ENCODE measurements at places on chromosomes 11 and 22.
A peak's percentile ranks its signal among the peaks of the same experiment; 100 is the strongest.

DNA sequence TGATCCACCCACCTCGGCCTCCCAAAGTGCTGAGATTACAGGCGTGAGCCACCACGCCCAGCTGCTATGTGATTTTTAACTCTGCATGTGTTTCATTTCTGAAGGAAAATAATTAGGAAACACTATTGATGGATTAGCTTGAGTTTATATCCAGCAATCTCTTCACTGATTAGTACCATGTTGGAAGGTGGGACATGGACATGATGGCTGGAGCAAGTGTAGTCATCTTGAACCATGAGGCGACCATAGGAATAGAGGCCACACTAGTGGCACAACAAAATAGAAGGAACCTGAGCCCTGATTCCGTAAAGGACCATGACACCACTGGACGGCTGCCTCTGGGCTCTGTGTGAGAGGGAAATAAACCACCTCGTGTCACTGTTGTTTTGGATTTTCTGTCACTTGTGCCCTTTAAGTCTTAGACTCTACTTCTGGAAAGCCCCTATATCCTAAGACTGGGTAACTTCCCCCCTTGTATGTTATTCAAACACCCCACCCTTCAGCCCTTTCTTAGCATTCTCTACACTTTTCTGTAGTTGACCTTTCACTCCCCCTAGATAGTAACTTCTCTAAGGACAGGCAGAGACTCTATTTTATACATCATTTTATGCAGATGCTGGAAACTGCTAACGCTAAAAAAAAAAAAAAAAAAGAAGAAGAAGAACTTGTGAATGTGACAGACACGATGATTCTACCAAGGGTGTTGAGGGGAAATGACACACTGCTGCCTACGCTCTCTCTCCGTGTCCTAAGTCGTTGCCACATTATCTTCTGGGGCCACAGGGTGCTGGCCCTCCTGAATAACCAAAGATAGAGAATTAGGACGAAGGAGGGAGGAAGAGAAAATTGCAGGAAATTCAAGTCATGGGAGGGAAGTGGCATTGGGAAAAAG is 2.7 kb upstream of the VPS37C start:
- H3K4me1 ChIP-seq: peaks cover 33% of the 10 kb centered on the region
- H3K27me3 ChIP-seq: no peaks in the 10 kb centered on the region
- no peak for DNase-seq
- peak overlapping the region; percentile 3 for H3K27ac ChIP-seq

- no peak for DNase-seq
- H3K4me1 ChIP-seq: no peaks in the 10 kb centered on the region
- peaks cover 3% of the 10 kb centered on the region for H3K36me3 ChIP-seq
- H3K27ac ChIP-seq: no peak overlapping the region
- no peak overlapping the region for H3K4me3 ChIP-seq
Measured at GRCh38 chr11:26285608-26286007, 46.3 kb upstream of the ANO3 start.

DNA sequence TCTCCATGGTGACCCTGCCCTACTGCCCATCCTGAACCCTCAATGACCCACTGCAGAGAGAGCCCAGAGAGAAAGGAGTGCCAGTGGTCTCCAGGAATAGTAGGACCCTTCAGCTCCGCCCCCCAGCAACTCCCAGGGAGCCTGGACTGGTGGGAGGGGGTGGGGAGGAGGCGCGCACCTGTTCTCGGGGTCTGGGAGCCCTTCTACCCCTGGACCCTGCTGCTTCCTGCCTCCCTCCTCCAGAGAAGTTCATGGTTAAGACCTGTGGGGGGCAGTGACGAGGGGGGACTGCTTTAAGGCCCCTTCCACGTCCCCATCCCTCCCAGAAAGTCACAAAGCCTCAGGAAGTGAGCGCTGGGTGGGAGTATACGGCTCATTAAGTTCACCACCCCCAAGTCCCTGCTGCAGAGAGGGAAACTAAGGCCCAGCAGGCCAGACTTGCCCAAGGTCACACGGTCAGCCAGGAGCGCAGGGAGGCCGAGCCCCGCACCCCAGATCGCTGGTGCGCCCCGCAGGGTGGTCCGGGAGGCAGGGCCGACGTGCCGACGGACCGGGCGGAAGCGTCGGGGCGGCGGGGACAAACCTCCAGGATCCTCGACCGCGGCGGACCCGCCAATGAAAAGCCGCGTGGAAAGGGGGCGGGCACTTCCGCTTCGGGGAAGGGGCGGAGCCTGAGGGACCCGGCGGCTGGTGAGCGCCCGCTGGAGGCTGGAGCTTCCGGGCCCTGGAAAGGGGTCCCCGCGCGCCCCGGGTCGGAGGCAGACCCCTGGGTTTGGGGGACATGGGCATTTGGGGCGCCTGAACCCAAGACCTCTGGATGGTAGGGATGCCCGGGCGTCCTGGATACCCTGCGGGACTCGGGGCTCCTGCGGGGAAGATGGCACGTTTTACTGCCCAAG is at the start of the genes NUDT22 and TRPT1:
Gene NUDT22, plus strand, starts transcription at position 667 of the 899 bp plus-strand sequence. CDS start 379 bp downstream, outside the sequence.
Gene TRPT1, minus strand, starts transcription at position 579 of the 899 bp plus-strand sequence. Its CDS starts 326 bp downstream, at position 253.
- peak within 1 kb of the TSS; percentile 88 for H3K4me3 ChIP-seq
- H3K4me1 ChIP-seq: peaks cover 35% of the 10 kb centered on the region
- H3K36me3 ChIP-seq: peaks cover 23% of the 10 kb centered on the region
- peak within 1 kb of the TSS; percentile 91 for H3K27ac ChIP-seq

DNA sequence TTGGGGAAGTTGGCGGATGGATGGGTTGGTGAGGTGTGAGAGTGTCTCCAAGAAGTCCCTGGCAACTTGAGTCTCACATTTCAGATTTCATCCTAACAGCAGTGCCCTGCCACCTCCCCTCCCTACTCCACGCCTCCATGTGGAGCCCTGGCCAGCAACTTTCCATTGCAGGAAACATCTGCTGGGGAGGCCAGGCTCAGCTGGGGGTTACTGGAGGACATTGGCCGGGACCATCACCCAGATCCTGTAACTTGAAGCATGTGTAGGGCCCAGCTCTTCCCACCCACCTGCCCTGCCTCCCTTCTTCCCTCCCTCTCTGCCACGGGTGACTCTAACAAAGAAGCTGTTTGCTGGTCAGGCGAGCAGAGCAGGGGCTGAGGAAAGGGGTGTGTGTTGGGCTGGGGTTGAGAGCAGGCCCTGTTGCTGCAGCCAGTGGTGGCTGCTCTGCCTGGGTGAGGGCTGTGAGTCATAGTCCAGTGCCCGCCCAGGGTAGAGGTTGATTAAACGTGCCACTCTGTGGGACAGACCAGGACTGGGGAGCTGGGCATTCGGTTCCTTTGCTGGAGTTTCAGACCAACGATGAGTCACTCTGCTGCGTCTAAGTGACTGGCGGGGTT is 64.0 kb downstream of the SCN3B start:
- DNase-seq: no peak
- no peaks in the 10 kb centered on the region for H3K36me3 ChIP-seq
- H3K4me1 ChIP-seq: no peaks in the 10 kb centered on the region
- H3K27ac ChIP-seq: no peak overlapping the region
- no peaks in the 10 kb centered on the region for H3K27me3 ChIP-seq
- no peak overlapping the region for H3K4me3 ChIP-seq

DNA sequence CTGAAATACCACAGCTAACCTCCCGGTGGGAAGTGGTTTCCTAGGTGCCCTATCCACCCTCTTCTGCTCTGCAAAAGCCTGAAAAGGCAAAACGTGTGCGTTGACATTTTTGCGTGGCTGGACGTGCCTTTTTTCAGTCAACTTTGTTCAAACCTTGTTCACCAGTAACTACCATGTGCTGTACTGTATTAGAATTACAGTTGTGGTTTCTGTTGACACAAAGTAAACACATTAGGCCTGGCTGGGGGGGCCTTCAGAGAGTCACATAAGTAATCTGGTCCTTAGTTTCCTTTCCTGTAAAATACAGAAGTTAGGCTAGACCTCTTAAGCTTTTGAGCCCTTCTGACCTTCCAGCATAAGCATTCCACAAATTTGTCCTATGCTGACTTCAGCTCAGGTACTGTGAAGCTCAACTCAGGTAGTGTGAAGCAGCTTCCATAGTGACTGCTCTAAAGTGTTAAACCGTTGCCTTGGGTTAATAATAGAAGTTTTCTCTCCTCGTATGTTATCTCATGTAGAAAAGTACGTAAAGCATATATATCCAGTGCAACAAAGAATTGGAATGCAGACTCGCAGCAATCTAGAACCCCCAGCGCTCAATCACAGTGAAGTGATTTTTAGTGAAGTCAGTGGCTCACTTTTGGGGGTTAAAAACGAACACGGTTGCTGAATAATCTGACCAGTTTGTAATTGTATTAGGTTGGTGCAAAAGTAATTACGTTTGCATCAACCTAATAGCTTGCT is 1.8 kb downstream of the EWSR1 start:
- no peaks in the 10 kb centered on the region for H3K27me3 ChIP-seq
- H3K4me1 ChIP-seq: peaks cover 80% of the 10 kb centered on the region
- peak overlapping the region; percentile 99 for H3K27ac ChIP-seq
- peak overlapping the region; percentile 94 for H3K4me3 ChIP-seq
- peaks cover 54% of the 10 kb centered on the region for H3K36me3 ChIP-seq

DNA sequence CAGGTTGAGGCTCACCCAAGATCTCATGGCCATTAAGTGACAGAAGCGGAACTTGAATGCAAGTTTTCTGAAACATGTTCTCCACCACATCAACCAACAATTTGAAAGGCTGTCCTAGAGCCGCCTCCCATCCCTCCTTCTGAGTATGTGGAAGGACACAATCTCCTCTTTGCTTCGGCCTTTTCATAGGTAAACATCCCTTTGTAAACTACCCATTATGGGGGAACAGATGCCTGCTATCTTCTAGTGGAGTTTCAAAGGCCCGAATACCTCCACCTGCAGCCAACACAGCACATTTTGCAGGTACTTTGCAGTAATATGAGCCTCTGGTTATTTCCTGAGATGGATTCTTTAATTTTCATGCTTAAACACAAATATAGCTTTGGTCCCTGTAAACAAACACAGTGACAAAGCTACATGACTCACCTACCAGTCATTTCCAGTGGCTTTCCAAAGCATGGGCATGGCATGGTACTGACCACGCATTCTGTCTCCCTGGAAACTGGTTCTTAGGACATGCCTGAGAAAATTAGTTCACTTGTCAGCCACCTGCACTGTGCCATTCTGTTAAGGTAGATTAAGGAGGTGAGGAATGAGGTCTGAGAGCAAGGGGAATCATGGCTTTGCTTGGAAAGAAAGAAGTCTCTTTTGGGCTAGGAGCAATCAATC is 60.2 kb downstream of the EHF start:
- H3K27ac ChIP-seq: no peak overlapping the region
- no peak overlapping the region for H3K4me3 ChIP-seq
- H3K36me3 ChIP-seq: no peaks in the 10 kb centered on the region
- H3K4me1 ChIP-seq: no peaks in the 10 kb centered on the region
- peaks cover 28% of the 10 kb centered on the region for H3K27me3 ChIP-seq
